ENCODE measurements at places on chromosomes 2 and 18. TPM values are rescaled to one million over a fixed set of nuclear protein-coding genes. Genes with fewer than 3 reads are reported as not detected.

GRCh38 chr18:24539866-24540617 is 79.6 kb downstream of the HRH4 start:
- DNase-seq, result no peak

DNA sequence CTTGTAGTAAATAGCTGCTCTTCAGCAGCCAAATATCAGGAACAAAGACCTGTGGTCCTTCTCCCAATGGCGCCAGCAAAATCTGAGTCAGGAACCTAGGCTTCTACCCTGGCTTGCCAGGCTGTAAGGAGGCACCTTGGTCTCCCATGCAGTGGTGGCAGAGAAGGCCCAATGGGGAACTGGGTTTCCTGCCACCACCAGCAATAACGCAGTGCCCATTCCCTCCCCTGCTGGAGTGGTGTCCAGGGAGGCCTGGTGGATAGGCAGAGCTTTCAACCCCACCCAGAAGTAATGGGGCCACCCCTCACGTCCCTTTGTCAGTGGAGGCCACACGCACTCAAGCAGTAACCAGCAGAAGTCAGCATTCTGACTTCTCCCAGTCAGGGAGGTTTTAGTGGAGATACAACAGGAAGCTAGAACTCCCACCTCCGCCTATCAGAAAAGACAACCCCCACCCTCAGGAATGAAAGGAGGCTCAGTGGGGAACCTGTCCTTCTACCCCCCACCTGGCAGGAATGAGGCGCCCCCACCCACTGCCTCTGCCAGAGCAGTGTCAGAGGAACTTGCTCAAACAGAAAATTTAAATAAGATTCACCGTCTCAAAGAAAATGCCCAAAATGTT is 132.4 kb downstream of the COPS8 start:
- DNase-seq, result no peak

GRCh38 chr18:48800466-48800865 is 150.3 kb downstream of the SMAD7 start:
- DNase-seq, result no peak

SLC66A3 gene
- 120 TPM for total RNA-seq

CRACDL gene
- total RNA-seq, result 7.2 TPM

GKN1 gene
- not detected for total RNA-seq
